SK-N-DZ (cell line): ENCODE measurements at places on chromosomes 5 and 9.

DNA sequence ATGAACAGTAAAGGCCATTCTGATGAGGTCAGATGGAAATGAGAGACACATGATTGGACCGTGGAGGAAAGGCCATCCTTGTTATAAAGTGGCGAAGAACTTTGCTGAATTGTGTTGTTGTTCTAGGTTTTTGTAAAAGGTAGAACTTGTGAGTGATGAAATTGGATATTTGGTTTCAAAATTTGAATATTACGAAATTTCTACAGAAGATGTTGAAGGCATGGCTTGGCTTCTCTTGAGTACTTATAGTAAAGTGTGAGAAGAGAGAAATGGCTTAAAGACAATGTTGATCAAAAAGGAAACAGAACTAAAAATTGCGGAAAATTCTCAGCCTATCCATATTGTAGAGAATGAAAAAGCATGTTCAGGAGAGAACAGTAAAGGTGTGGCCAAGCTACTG is 166.6 kb upstream of the S1PR3 start:
- DNase-seq: no peak

GRCh38 chr9:116327701-116328405 is 174.3 kb downstream of the PAPPA start:
- DNase-seq: no peak

- DNase-seq: no peak
These were observed 159.8 kb downstream of the TMC1 start for GRCh38 chr9:72681283-72681630.

DNA sequence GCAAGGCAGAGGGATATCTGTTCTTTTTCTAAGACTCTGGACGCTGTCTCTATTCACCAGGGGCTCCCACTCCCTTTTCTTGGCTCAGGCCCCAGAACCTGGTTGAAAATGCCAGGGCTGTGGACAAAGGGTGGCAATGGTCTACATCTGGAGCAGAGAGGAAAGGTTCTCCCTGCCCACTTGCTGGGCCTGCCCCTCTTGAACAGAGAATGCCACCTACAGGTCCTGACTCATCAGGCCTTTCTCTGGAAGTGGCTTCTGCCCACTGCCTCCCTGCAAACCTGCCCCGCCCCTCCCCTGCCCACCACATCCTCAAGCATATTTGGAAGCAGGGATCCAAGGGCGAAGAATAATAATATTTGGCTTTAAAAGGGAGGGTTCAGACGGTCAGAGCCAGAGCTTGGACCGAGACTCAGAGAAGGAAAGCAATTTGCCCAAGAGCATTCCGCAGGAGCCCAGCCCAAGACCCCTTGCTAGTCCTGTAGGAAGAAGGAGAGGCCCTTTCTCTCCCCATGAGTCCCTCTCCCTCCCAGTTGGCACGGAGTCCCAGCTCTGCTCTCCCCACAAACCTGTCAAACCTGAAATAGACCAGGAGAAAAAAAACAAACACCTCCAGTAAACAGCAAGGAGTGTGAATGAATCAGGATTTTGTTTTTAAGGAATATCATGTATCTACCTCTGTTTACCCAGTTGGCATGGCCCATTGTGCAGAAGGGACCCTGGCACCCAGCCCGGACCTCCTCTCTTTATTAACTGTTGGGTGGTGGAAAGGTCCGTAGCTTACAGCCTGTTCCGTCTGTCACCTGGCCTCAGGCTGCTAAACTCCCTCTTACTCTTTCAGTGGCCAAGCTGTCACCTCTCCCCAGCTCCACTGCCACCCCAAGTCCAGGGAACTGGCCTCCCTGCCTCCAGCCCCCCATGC is 37.7 kb upstream of the STXBP1 start:
- DNase-seq: no peak

GRCh38 chr5:77798456-77798855 is 22.3 kb upstream of the TBCA start:
- DNase-seq: no peak

GRCh38 chr9:15156241-15156640 is 150.8 kb downstream of the TTC39B start:
- no peak for DNase-seq

GRCh38 chr5:112584781-112585180 is 152.9 kb upstream of the APC start:
- no peak for DNase-seq

- DNase-seq: no peak
These were observed 1.8 kb downstream of the HCN1 start for GRCh38 chr5:45694255-45694814.

DNA sequence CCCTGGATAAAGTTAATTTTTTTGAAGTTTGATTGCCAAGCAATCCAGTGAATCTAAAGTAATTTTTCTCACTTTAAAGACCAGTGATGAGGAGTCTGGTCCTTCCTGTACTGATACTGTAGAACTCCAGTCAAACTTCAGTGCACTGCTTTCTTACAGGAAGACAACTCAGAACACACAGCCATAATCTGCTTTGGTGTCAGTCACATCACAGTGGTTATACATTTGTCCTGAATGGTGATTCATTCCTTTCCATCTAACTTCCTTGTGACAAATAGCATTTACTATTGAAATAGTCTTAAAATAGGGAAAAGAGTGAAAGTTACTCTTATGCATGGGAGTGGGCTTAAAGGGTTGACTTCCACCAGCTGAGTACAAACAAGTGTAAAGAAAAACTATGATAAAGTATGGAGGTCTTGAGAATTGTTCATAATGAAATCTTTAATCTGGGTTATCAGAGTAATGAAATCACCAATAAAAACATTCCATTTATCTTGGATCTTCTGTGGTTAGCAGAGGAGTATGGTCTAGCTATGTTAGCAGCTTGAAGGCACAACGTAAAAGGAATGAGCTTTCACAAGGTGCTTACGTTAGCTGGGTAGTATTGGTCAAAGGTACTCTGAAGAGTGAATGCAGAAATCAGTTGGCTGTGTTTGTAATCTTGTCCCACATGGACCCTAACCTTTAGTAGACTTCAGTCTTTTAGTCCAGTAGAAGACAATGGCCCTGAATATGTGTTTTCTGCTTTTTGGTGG is 41.5 kb downstream of the DCP2 start:
- no peak for DNase-seq

DNA sequence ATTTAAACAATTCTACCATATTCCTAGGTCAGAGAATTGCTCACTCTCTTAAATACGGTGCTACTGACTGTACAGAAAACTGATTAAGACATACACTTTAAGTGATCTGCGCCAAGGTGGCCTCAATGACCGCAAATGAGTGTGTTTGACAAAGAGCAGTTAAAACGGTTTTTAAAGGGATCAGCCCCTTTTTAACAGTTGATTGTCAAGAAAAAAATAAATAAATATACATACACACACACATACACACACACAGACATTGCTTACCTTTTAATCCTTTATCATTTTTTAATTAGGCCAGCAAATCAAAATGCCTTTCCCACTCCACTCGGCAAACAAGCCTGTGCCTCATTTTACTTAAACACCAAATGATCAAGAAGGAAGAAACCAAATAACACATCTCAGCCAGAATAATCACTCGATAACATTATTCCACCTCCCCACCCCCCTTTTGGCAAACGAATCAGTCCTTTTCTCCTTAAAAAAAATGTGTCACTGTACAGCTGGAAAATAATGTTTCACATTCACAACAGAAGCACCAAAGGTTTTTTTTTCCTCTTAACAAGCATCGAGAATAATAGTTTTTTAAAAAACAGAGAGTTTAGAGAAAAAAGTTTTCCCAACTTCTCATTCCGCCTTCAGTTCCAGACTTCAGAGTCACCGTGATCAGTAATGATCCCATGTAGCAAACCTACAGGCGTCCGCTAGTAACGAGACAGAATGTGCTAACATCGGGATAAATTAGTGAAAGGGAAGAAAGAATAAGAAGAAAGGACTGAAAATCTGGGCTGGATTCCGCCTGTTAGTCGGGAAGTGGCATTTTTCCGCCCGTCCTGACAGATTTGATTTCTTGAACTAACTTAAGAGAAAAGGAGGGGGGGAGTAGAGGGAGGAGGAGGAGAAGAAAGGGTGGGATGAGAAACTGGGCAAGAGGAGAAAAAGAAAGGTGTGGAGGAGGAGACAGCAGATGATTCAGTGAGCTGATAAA is at the start of gene ZNF608:
Gene ZNF608 (minus strand): TSS at position 712 of the 988 bp plus-strand sequence. CDS start 1,650 bp downstream, outside the sequence.
- peak; percentile 86 for DNase-seq

DNA sequence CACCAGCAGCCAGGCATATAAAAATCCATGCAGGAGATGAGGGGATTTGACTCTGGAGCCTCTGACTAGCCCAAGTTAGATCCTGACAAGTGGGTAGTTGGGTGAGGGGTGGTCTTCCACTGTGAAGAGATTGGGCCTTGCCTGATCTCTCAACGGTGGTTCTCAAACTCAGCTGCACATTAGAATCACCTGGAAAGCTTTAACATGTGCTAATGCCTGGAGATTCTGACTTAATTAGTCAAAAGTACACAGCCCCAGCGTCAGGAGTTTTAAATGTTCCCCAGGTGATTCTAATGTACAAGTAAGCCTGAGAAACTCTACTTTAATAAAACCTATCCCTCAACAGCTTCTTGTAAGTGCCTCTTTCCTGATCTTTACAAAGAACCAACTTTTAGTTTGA is 57.5 kb downstream of the GCNT4 start:
- no peak for DNase-seq

DNA sequence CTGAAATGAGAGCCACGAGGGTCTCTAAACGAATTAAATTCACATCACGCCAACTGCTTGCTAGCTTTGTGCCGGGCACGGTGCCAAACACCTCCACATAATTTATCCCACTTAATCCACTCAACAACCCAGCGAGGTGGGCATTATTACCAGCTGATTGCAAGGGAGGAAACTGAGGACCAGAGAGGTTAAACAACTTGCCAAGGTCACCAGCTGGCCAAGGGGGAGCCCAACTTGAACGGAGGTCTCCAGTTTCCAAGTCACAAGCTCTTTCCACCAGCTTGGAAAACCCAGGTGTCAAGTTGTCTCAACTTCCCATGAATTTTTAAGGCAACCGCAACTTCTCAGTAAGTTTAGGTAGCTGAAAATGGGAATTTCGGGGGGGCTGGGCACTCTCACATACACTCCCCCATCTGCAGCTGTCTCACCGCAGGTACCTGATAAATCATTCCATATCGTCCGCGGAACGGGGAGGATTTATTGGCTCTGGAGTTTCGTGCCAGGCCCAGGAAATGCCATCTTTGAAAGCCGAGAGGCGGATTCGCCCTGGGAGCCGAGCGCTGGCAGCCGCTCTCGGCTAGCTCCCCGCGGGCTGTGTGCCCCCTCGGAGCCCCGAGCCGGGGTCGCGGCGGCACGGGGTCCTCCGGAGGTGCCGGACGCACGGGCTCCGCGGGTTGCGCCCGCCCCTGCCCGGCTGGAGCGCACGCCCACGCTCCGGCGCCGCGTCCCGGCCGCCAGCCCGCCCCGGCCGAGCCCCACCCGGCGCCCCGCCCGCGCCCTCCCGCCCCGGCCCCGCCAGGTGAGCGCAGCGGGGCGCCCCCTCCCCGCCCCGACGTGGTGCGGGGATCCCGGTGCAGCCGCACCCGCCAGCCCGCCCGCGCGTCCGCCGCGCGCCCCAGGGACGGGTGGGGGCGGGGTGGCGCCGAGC is 617 bp downstream of the PTPN3 start:
- no peak for DNase-seq

DNA sequence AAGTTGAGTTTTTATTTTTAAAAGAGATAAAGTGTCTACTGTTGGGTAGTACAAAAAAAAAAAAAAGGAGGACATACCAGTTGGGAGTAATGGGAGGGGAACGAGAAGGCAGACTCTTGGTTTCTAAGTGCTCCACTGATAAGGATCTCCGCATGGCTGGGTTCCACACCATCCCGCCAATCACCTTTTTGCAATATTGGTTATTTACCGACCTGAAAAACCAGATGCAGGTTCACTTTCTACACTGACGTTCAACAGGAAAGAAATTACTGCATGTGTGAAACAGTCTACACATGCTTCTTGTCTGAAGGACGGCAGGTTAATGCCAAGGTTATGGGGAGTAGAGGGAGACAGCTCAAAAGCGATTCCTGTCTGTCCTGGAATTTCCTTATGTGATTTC is 75.5 kb downstream of the PTPN3 start:
- DNase-seq: peak; percentile 14

GRCh38 chr5:44046619-44047364 is 342.4 kb downstream of the FGF10 start:
- no peak for DNase-seq

GRCh38 chr5:10034001-10034400 is 215.7 kb downstream of the ATPSCKMT start:
- DNase-seq: peak; percentile 45

GRCh38 chr9:100027543-100027942 is 71.3 kb downstream of the ERP44 start:
- DNase-seq: no peak

DNA sequence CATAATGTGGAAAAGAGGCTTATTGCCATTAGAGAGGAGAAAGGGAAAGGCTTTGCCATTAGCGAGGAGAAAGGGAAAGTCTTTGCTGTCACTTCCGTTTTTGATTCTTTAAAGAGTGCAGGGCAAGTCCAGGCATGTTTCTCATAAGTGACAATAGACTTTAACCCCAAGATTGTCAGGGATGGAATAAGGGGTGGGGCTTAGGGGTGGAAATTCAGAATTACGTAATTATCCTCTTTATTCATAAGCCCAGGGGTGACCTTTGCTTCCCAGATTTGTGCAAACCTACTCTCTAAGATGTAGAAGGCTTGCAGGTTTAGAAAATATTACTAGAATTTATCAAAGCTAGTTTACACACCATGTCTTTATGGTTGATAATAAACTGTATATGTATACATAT is 2.3 kb upstream of the PLK2 start:
- no peak for DNase-seq

GRCh38 chr5:135750506-135750905 is 84.0 kb upstream of the SLC25A48 start:
- DNase-seq: no peak

GRCh38 chr5:83400241-83400640 is 71.3 kb upstream of the VCAN start:
- no peak for DNase-seq

- DNase-seq: no peak
These were observed 92.1 kb downstream of the MELK start for GRCh38 chr9:36664806-36665205.

DNA sequence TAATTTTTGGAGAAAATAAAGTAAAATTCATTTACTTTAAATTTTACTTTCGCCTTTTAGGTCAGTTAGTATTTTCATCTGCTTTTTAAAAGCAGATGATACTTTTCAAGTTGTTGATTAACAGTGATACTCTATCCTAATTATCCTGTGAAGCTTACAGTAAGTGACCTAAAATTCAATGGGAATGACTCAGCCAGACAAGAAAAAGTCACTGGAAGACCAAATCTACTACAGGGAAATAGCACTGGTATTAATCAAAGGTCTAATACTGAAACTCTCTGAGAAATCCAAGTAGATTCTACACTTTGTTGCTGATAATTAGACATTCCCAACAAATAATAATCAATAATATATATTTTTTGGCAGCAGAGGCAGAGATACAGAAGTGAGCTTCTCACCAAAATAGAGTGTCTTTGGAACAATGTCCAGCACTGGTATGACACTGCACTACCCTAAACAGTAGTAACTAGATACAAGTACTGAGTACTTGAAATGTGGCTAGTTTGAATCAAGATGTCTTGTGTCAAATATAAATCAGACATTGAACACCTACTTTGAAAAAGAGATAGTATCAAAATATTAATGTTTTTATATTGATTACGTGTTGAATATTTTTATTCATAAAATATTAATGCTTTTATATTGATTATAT is 22.8 kb upstream of the ELL2 start:
- DNase-seq: no peak

- no peak for DNase-seq
These were observed 108.3 kb downstream of the DENND1A start for GRCh38 chr9:123821619-123822018.

- peak; percentile 12 for DNase-seq
These were observed 596 bp upstream of the CDC37L1 start for GRCh38 chr9:4678679-4679267.
